ENCODE measurements at places on chromosomes 5 and 9.

GRCh38 chr5:17070647-17071046 lies 134.6 kb upstream of the MYO10 start:
- no peak for DNase-seq

- no peak for DNase-seq
These were observed 307.2 kb downstream of the MTRR start for GRCh38 chr5:8176101-8176693.

DNA sequence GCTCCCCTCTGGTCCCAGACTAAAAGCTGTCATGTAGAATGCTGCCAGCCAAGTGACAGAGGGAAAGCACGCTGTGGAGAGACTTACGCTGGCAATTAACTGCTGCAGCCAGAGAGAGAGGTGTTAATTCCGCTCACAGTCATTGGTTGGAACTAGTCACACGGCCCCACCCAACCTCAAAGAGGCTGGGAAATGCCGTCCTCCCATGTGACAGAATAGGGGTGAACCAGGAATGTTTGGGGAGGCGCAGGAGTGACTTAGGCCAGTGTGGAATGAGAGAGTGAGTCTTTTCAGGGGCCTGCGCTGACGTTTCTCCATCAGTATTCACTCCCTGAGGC lies 87.6 kb downstream of the AMBP start:
- no peak for DNase-seq

GRCh38 chr5:125263356-125263755 lies 516.9 kb upstream of the ZNF608 start:
- no peak for DNase-seq

- DNase-seq, result no peak
These were observed 5.0 kb upstream of the C9 start for GRCh38 chr5:39369123-39369815.

DNA sequence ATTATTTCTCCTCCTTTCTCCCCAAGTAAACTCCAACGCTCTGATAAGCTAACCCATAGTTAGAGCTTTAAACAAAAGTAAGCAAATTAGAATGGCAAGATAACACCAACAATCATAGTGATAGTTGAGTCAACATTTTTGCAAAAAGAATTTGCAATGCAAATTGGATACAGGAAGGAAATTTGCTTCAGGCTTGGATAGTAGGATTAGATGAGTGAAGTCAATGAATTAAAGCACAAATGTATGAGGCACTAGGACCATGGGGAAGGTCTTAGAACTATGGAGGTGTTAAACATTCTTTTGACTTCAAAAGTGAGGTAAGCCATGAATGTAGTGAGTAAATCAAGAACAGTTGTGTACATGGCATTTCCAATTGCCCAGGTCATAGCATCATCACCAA lies 289.8 kb upstream of the GRAMD2B start:
- DNase-seq, result no peak

DNA sequence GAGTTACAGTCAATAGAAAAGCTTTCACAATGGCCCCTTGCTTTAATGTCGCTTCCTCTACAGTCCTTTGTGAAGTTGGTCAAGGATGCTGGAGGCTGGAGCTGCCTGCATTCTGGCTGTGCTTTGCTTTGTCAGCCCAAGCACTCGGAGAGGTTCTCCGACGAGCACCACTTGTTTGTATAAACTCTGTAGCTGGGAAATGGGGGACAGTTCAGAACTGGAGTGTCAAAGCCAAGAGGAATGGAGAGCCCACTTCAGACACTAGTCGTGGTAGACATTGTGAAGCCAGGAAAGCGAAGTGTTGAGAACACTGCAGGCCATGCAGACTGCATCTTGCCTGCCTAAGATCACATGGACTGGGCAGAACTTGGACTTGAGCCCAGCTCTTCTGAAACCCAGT lies 330.3 kb downstream of the GADD45G start:
- DNase-seq, result no peak

GRCh38 chr5:178644826-178645545 lies 18.1 kb upstream of the CLK4 start:
- no peak for DNase-seq

DNA sequence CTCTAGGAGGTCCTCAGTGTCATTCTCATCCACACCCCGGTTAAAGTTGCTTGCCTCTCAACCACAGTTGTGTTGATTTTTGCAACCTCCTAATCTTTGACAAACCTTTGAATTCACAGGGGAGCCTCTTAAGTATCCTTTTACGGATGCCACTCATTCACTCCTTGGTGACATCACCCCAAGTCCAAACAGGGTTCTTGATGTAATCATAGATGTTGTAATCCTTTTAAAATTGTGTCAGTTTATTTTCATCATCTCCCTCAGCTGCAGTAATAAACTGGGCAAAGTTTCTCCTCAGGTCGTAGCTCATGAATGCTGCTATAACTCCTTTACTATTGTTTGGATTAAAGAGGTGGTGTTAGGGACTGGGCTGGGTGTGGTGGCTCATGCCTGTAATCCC lies 637.2 kb upstream of the NUDT12 start:
- DNase-seq, result no peak

DNA sequence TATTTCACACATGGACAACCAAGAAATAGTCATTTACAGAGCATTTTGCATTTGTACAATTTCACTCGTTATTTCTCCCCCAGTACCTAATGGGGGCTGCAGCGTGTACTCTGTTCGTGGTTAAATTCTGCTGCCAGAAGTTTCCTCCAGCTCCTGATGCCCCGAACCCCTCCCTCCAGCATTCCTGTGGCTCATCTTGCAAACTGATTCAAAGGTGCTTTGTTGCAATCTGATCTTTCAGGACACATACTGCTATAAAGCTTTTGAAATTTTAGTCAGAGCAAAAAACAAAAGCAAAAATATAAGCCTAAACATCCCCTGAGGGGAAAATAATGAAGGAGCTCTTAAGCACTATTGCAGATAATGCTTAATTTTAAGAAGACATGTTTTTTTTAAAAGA lies 27.7 kb downstream of the UBLCP1 start:
- no peak for DNase-seq

DNA sequence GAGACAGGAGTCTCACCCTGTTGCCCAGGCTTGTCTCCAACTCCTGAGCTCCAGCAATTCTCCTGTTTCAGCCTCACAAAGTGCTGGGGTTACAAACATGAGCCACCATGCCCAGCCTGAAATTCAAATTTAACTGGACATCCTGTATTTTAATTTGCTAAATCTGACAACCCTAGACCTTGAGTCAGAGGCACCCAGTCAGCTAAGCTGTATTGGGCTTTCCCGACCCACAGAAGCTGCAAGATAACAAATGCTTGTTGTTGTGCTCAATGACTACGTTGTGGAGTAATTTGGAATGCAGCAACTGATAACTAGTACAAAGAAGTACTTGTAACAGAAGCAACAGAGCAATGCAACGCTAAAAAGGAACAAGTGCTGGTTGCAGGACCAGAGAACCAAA lies 533.1 kb downstream of the NTRK2 start:
- no peak for DNase-seq

- DNase-seq, result no peak
These were observed 51.2 kb downstream of the SAR1B start for GRCh38 chr5:134581241-134581981.

DNA sequence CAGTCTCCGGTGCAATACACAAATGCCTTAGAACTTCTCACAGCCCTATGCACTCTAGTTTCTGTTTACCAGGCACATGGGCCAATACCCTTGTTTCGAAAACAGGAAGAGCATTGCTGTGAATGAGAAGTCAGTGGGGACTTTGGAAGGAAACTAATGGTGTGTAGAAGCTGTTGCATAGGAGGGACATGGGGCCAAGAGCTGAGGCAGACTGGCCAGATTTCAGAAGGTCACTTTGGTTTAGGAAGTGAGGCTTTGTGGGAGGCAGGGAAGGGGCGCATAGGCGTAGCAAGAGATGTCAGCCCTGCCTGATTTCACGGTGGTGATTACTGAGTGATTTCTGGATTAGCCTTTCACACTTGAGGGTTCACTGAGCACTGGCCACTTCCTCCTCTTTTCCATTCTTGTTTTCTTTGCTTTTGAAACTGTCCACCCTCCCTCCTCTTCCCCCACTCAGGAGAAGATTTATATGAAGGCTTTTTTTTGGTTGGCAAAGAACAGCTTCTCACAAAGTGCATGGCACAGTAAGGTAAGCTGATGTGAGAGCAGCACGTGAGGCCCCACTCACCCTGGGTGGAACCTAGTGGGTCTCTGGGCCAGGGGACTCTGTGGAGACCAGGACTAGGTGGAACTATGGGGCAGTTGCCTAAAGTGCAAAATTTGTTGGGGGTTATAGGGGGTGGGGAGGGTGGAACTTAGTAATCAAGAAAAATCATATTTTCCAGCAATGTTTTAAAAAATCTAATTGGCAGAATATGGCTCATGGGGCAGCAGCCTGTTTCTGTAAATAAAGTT lies 6.1 kb upstream of the TMEM252 start:
- DNase-seq, result no peak

DNA sequence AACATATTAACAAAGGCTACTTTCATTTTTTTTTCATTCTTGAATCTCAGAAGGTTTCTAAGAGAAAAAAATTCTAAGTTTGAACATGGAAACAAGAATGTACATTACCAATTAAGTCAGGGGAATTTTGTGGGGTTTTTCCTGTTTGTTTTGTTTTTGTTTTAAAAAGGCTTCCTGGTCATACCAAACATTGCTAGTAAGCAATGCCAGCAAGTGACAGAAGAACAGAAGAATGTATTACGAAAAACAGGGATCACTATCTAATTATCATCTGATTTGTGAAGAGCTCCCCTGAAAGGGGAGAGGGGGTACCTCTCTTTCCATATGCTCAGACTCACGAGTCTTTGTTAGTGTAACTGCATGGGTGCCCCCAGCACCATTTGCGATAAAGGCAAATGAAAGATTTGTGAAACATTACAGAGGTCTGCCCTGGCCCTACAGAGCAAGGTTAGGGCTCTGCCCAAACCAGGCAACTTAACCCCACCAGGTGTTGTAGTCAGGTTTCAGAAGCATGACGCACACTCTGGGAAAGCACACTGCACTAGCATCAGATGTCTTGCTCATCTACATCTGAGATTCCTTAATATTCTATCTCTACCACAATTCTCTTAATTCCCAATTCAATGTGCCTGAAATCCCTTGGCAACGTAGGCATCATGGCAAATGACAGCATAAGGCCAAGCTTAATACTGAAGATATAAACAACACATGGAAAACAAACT lies 268.2 kb downstream of the MLLT3 start:
- DNase-seq, result no peak

DNA sequence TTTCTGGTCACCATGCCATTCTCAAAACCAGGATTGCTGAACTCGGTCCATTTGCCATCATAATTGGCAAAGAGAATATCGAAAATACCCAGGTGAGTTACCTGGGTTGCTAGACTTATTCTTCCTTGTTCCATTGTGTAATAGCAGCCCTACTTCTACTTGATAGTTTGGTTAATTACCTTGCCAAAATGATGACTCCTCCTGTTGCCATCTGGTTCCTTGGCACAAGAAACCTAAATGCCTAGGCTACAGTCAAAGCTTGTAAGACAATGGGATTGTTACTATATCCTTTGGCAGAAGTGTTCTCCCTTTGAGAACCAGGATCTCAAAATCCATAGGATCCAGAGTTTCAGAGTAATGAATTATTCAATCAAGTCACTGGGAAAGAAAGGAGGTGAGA lies 373.2 kb upstream of the ACTBL2 start:
- no peak for DNase-seq

- DNase-seq, result no peak
These were observed 27.8 kb upstream of the STX17 start for GRCh38 chr9:99878651-99879050.

DNA sequence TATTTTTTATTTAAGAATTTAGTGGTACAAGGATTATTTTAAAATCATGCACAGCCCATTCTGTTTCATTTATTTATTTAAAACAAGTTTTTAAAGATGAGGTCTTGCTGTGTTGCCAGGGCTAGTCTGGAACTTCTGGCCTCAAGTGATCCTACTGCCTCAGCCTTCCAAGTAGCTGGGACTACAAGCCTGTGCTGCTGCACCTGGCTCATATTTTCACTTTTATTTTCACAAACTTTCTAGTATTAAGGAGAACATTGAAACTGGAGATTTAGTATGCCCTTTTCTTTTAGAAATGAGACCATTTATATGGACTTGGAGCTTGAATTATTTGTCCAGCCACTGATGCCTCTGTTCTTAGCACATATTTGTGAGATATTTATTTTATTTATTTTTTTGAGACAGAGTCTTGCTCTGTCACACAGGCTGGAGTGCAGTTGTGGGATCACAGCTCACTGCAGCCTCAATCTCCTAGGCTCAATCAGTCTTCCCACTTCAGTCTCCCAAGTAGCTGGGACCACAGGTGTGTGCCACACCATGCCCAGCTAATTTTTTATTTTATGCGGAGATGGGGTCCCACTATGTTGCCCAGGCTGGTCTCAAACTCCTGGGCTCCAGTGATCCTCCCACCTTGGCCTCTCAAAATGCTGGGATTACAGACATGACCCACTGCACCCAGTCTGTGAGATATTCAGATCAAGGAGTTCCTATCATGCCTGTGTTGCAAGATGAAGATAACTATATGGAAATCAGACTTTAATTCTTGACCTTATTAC lies 7.4 kb downstream of the DMXL1 start:
- no peak for DNase-seq

DNA sequence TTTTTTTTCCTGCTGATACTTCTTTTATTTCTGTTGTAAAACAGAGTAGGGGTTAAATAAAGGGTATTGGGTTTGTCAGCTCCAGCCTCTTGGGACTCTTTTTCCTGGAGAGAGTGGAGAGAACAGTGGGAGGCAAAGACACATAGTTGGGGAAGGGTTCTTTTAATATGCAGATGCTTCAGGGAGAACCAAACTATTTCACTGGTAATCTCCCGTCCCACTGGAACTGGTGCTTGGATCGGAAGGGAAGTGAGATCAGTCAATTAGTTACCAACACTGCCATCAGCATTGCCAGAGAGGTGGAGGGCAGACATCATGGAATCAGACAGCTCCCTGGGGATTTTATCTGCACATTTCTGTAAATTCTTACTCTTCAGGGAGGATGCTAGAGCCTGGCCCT lies 47.6 kb upstream of the ELOVL7 start:
- no peak for DNase-seq

DNA sequence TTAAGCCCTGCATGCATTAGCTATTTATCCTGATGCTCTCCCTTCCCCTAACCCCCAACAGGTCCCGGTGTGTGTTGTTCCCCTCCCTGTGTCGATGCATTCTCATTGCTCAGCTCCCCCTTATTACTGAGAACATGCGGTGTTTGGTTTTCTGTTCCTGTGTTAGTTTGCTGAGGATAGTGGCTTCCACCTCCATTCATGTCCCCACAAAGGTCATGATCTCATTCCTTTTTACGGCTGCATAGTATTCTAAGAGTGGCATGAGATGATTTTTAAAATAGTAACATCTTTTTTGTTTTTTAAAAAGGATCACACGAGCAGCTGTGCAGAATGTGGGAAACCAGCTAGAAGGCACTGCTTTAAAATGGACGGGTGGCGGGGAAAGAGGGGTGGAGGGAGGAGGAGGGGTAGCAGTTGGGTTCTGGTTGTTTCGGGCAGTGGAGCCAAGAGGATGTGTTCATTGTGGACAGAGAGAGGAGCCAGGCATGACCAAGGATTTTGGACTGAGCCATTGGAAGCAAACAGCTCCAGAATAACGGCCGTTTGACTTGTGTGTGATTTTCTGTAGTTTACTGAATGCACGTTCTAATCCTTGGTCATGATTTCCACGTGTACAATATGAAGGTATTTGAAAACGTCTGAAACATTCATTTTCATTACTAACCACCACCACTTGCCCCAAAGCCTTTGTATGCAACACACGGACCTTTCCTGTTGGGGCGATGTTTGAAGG lies 1.7 kb upstream of the TENT4A start:
- DNase-seq, result no peak

GRCh38 chr5:141857226-141857625 lies 21.0 kb downstream of the PCDH1 start:
- DNase-seq, result no peak

GRCh38 chr9:135587658-135588057 lies 26.1 kb downstream of the PAEP start:
- no peak for DNase-seq
